ENCODE measurements at places on chromosomes 2 and 18.

DNA sequence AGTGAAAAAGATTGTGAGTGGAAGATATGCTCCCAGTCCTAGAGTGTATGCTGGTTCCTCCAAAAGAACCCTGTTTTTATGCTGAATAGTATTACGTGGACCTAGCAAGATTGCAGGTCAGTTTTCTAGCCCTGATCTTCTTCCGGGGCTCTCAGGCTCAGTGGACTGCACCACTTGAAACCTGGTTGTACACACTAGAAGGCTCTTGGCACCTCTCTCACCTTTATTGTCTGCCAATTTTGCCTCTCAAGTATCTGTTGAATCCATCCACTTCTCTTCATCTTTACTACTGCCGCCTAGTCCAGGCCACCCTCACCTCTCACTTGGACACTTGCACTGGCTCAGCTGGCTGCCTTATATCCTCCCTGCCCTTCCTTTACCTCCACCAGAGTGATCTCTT is 16.8 kb downstream of the TTC39C start:
- no peak for DNase-seq

DNA sequence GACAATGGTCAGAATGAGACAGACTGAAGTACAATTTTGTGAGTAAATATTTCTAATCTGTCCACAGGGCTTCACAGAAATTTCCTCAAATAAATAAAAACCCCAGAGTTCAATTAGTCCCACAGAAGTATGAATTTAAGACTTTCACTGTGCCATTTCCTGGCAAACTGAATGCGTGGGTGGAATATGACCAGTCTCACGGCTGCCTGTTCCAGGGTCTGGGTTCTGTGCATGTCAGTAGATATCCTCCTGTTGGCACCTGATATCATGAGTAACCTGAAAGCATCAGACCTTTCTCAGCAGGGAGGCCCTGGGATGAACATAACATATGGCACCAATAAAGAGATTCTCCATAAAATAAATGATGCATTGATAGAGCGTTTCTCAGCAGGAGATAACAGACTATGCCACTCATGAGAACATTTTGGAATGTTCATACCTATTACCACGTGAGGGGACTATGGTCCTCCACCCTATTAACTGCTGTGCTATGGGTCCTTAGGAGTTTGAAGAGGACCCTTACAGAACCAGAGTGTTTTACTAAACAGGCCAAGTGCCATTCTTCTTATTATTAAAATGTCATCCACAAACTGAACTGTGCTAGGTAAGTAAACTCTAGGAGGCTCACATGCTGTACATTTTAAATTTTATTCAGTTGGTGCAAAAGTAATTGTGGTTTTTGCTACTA is 10.6 kb upstream of the MALL start:
- DNase-seq, result no peak

DNA sequence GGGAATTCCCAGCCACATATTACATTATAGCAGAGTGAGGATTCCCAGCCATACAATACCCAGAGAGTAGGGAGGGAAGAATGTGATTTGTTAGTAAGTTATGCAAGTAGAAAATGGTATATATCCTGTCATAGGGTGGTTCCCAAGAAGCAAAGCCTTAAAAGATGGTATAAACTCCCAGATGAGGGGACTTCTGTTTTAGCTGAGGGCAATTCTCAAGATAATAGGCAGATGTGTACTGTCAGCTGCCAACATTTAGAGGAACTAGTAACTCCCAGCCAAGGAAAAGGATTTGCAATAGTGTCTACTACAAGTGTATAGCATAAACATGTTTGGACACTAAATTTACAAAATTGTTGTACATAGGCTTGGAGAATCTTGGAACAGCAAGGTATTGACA is 86.5 kb downstream of the XDH start:
- no peak for DNase-seq

- DNase-seq, result no peak
Measured at GRCh38 chr2:122166820-122167219, 411.4 kb downstream of the TSN start.

- no peak for DNase-seq
Measured at GRCh38 chr2:62473246-62473827, 32.7 kb downstream of the TMEM17 start.

DNA sequence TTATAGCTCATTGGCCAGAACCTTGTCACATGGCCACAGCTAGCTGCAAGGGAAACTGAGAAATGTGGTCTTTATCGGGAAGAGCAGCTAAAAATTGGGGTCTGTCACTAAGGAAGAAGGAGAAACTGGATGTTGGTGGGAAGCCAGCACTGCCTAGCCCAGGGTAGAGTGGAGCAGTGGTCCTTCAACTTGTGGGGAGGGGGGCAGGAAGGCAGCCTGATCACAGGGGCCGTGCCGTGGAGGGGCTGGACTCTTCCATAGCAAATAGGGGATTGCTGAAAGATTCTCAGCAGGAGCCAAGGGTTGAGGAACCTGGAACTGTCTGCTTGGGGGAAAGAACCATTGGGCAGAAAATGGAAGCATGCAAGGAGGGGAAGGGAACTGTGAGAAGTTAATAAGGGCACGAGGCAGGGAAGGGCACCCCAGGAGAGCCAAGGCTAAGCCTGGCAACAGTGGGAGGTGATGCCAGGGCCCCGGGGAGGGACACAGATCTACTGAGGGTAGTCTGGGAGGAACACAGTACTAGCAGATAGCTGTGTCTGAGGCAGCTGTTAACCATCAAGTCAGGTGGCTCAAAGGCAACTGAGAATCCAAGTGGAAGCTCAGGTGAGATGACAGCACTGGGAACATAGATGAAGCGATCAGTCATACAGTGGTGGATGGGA is 5.9 kb upstream of the NEURL3 start:
- DNase-seq, result no peak

GRCh38 chr2:56753182-56753581 is 569.4 kb downstream of the CCDC85A start:
- DNase-seq, result no peak

Data from germinal center (tissue), 1 donor.